Cardiac septum (tissue), 1 donor: ENCODE measurements at places on chromosomes 3 and 15. TPM values are rescaled to one million over a fixed set of nuclear protein-coding genes. Genes with fewer than 3 reads are reported as not detected.

- DNase-seq, result no peak
These were observed 1.9 kb upstream of the VWA5B2 start for GRCh38 chr3:184227481-184227935.

- DNase-seq, result no peak
These were observed 169.9 kb downstream of the SHQ1 start for GRCh38 chr3:72678380-72678779.

DLL4 gene
- 11.5 TPM for total RNA-seq

DNA sequence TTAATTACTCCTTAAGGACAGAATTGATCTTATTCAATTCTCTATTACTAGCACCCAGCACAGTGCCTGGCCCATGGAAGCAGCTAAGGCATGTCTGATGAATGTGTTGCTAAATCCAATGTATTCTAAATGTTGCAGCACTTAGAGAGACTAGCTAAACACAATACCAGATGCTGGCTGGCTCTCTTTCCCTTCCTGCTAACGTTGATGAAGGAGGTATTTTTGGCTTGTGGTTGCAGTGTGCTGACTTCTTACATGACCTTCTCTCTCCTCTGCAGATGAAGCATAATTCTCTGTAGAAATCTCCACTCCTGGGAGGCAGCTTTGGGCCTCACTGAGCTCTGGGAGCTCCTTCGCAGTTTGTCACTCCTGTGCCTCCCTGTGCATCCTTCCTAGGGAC lies 183.6 kb downstream of the PEX5L start:
- DNase-seq, result no peak

- DNase-seq, result no peak
These were observed 275.5 kb downstream of the SHOX2 start for GRCh38 chr3:157830556-157831236.

DNA sequence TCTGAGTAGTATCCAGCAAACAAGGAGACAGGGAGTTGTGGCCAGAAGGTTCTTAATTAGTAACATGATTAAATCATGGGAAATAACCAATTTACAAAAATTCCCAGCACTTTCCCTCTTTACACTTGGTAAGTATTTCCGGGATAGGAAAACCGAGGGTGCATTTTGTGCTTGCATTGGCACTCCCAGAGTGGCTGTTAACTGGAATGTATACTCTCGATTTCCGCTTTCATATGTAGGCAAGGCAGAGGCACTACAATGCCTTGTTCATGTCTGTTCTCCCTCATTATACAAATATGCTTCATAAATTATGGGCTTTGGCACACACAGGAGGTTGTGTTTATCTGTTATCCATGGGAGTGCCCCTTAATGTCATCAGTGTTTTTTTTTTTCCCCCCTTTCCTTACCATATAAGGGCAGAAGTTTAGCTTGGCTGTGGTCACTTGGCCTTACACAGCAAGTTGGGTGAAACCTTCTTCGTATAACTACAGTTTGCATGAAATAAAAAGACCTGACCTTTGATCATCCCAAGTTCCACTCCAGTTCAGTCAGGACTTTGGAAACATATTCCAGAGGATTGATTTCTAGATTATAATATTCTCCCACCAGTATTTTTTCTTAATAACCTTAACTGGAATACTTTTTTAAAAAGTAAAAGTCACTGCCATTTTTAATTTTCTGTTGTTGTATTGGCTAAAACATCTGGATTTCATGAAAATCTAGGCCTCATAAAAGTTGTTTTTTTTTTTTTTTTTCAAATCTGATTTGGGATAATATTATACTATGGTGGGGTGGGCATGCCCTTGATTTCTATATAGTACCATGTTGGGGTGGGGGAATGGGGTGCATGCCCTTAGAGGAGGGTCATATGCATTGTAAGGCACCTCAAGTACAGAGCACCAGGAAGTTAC lies 8.9 kb downstream of the TPM1 start:
- DNase-seq, result no peak

DNA sequence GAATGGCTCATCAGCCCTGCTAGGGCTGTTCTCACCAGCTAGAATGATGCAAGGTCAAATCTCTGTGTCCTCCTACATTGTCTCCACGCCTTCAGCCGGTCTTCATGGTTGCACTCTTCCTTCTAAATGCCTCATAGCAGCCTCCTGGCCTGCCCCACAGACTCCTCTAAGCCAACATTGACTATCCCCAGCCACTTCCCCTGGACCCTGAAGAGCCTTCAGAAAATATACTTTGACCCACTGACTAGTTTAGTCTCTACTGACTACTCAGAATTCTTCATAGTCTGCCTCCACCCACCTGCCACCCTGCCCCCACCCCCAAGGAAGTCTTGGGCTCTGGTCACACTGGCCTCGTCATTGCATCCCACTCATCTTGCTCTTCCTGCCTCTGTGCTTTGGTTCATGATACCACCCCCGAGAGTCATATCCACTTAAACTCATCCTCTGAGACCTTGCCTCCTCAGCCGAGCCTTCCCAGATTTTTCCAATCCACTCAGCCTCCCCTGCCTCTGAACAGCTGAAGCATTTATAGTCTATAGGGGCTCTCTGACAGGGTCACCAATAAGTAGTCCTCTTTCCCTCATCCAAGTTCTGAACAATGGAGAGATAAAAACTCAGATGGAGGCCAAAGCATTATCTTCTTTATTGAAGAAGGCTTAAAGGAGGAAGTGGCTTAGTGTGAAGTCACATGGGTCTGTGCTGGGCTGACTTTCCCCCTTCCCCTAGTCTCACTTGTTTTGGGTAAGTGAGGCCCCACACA lies 9.5 kb upstream of the DOCK3 start:
- no peak for DNase-seq

LAMB2 gene
- total RNA-seq, result 788 TPM
